ENCODE measurements at places on chromosomes 7 and 10. TPM values are rescaled to one million over a fixed set of nuclear protein-coding genes. Genes with fewer than 3 reads are reported as not detected.

GRCh38 chr7:105875505-105875904 lies 894 bp downstream of the ATXN7L1 start:
- peak; percentile 9 for DNase-seq

- DNase-seq = peak; percentile 35
These were observed 812 bp downstream of the PROSER2 start for GRCh38 chr10:11823989-11824346.

GRCh38 chr10:19845503-19846368 lies 29.5 kb downstream of the PLXDC2 start:
- DNase-seq = no peak

DNA sequence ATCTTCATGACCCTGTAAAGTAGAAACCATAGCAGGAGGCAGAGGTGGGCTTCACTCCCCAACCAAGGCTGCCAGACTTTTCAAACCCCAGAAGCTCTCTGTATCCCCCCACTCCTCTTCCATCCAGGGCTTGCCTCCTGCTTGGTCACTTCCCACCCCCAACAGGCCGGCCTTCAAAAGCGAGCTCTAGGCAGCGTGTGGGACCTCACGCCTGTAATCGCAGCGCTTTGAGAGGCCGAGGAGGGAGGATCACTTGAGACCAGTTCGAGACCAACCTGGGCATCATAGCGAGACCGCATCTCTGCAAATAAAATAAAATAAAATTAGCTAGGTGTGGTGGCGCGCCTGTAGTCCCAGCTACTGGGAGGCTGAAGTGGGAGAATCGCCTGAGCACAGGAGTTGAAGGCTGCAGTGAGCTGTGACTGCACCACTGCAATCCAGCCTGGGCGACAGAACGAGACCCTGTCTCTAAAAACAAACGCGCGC lies 743 bp upstream of the POR start:
- DNase-seq = peak; percentile 8

DNA sequence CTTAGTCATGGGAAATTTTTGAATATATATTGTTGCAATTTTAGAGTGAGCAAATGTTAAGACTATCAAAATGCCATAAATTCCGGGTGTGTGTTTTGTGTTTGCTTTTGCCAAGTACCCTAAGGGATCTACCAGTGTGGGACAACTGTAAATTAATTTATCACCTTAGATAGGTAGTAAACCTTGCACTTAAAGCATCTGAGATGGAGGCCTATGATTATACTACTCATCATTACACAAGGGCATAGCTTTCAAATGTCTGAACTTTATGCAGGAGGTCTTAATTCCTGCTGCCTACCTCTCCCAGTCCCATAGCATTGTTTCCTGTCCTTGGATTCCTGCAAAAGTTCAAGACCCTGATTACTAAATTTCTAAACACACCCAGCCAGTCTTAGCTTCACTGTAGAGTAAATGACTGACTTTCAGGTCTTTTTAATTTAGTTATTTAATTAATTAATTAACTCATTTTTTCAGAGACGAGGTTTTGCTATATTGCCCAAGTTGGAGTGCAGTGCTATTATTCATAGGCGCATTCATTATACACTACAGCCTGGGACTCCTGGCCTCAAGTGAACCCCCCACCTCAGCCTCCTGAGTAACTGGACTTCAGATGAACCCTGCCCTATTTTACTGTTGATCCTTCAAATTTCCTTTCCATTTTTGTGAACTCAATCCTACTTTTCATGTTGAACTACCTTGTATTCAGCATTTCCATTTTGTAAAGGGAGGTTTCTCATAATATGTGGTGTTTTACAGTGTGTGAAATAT lies 47.0 kb downstream of the THSD7A start:
- no peak for DNase-seq

GRCh38 chr7:8436965-8437364 lies 3.6 kb downstream of the NXPH1 start:
- peak; percentile 53 for DNase-seq

- peak; percentile 63 for DNase-seq
These were observed 152.0 kb downstream of the SVIL start for GRCh38 chr10:29482591-29483431.

- no peak for DNase-seq
These were observed 184.8 kb upstream of the GALNT17 start for GRCh38 chr7:70947181-70947580.

DNA sequence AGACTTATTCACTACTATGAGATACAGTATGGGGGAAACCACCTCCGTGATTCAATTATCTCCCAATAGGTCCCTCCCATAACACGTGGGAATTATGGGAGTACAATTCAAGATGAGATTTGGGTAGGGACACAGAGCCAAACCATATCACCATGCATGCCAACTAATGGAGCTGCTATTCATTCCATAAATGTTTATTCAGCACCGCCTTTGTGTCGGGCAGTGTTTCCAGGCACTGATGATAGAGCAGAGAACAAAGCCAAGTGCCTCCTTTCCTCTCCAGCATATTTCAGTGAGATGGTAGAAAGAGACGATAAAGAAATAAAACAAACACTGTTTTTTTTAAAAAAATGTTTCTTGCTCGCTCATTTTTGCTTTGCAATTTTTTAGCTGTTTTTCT lies 295.9 kb upstream of the FOXK1 start:
- no peak for DNase-seq

DNA sequence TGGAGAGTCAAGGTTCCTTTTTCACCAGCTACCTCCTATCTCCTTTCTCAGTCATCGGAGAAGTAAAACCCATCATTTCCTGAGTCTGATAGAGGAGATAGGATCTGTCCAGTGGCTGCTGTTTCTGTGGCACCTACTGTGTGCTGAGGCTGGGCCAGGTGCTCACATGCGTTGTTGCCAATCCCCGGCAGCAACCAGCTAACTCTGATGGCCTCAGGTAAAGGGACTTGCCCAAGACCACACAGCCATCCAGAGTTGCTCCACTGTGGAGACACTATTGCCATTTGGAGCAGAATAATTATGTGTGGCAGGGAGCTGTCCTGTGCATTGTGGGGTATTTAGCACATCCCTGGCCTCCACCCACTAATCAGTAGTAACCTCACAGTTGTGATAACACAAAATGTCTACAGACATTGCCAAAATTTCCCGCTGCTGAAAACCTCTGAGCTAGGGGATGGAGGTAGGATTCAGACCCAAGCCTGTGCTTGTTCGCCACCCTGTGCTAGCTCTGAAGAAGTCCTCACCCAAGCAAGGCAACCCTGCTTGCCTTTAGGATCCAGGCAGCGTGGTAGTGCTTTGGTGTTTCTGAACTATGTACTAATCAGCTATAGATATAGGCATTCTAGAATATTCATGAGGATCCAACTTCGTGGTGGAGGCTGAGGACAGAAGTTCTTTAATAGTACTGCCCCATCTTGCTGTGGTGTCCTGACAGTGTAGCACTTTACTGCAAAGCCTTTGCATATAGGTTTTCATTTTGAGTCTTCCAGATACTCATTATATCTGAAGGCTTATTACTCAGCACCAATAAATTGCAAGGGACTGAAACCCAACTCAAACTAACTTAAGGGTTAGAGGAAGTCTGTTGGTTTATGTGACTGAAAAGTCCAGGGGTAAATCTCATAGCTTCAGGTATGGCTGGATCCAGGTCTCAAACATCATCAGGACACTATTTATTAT lies 164.6 kb downstream of the GRK5 start:
- DNase-seq = no peak

- DNase-seq = peak; percentile 57
These were observed 41.5 kb upstream of the SLC39A12 start for GRCh38 chr10:17910125-17910789.

- DNase-seq = no peak
These were observed 76.7 kb downstream of the CALD1 start for GRCh38 chr7:134856091-134856490.

DNA sequence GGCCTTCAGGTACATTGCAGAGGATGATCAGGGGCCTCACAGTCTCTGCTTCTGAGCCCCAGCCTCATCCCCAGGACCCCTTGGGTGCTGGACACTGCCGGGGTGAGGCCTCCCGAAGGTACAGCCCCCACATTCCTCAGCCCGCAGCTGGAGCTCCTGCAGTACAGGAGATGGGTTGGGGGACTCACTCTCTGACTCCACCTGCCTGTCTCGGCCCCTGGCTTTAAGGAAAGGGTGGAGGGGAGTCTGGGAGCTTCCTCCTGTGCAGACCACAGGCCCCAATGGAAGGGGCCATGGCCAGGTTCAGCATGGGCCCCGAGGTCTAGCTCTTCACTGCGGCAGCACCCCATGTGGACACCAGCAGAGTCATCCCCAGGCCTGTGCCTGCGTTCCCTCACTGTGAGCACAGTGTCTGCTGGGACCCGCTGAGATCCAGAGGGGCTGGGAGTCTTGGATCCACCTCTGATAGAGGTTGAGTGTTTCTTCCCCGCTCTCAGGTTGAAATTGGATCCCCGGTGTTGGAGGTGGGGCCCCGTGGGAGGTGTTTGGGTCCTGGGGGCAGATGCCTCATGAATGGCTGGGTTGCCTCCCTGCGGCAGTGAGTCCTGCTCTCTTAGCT lies 99.9 kb downstream of the PRKAG2 start:
- no peak for DNase-seq

DNA sequence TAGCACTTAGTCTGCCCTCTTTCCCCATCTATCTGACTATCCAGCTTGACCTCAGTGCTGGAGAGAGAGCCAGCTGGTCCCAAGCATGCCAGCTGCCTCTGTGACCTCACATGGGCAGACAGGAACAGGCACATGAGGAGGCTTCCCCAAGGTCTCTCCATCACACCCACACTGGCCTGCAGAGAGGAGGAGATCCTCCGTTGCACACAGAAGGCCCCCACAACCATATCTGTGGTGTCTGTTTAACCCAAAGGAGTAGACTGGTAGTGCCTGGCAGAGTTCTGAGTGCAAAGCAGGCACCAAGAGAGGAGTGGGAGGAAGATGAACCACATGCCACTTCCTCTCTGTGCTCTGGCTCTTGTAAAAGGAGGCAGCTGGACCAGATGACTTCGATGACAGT lies 4.8 kb upstream of the ANK3 start:
- DNase-seq = peak; percentile 85

- DNase-seq = no peak
These were observed 59.7 kb upstream of the LAMB4 start for GRCh38 chr7:108189733-108190388.

DNA sequence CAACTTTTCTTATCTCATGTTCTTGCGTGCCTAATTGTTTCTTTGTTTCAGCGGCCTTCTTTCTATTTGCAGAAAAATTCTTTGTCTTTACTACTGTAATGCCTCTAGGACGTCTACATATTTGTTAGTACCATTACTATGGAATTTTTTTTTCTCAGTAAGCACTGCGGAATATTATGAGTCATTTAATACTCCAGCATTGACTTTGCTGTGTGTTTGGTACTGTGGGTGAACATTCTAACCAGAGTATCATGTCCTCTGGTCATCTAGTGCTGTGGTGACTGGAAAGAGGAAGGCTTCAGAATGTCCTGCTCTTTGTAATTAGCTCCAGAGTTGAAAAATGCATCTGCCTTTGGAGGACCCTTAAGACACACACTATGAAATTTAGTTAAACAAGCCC lies 58.5 kb upstream of the FERD3L start:
- peak; percentile 42 for DNase-seq

DNA sequence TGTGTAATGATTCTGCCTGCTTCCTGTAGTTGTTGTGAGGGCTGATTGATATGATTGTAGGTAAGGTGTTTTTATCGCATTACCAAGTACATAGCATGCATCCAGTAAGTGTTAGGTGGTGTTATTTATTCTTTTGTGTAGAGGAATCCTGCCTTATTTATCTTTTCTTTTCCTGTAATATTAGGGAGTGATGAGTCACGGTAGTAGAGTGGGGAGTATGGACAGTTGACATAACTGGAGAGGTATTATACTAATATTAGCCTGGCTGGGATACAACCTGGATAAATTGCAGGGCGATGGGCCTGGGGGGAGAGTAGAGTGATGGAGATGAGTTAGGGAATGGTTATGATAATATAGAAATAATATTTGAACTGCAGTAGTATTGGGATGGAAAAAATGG lies 9.8 kb downstream of the SDK1 start:
- DNase-seq = no peak

DNA sequence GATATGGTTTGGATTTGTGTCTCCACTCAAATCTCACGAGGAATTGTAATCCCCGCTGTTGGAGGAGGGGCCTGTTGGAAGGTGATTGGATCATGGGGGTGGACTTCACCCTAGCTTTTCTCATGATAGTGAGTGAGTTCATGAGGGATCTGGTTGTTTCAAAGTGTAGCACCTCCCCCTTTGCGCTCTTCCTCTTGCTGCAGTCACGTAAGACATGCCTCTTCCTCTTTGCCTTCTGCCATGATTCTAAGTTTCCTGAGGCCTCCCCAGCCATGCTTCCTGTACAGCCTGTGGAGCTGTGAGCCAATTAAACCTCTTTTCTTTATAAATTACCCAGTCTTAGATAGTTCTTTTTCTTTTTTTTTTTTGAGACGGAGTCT lies 17.1 kb downstream of the CDNF start:
- DNase-seq = no peak

GRCh38 chr10:47264797-47265281 lies 35.2 kb upstream of the GDF10 start:
- DNase-seq = no peak

DNA sequence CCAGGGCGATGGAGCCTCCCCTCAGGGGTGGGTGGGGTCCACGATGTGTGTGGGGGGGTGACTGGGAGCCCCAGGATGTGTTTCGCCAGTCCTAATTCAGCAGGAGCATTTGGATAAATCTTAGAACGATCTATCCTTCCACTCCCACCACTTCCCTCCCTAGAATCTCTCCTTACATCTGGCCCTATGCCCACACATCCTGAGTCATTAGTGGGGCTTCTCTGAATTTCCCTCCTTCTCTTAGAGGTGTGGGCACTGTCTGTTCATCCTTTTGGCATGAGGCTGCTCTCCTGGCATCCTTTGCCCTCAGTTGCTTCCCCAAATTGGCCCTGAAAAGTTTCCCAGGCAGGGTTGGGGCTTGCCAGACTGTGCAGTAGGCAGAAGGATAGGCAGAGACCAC lies 1.6 kb downstream of the GHRHR start:
- no peak for DNase-seq

GRCh38 chr10:52566471-52567246 lies 205.9 kb downstream of the MBL2 start:
- DNase-seq = peak; percentile 72

DNA sequence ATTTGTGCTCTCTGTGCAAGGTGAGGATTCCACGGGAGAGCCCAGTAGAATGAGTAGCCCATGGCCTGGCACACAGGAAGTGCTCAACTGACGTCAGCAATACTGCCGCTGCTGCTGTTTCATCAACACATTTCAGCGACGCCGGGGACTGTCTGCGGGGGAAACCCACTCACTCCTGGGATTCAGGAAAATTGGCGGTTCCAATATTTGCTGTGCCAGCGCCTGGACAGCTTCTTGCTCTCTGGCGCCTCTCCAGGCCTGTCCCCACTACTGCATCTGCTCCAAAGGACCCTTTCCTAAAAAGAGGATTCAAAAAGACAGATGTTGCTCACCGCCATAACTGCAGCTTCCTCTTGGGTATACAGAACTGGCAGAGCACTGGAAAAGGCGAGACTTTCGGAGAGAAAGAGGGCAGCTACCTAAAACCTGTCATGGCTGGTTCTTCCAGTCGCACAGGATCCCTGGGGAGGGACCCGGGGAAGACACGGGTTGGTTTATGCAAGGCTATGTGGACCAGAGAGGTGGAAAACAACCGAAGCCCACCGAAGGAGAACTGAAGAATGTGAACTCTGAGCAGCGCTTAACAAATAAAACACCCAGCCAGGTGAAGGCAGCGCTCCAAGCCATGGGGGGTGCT lies 39.7 kb upstream of the ENO4 start:
- no peak for DNase-seq

The OR9A2 gene
- total RNA-seq = not detected

The ZNF32 gene
- total RNA-seq = 35.2 TPM

The GPR85 gene
- total RNA-seq = 7.5 TPM

The GPR26 gene
- total RNA-seq = not detected

The STEAP1B gene
- total RNA-seq = 0.99 TPM

The ELAPOR2 gene
- 7.1 TPM for total RNA-seq

The PTF1A gene
- not detected for total RNA-seq

The OR2AE1 gene
- total RNA-seq = not detected

The PHF14 gene
- total RNA-seq = 63.6 TPM

The SLC18A3 gene
- total RNA-seq = not detected

Data from myocyte (in vitro differentiated cells).